Memory B cell (primary cell): ENCODE measurements at places on chromosomes 6 and 20.

GRCh38 chr6:108113557-108114519 is 39.3 kb upstream of the OSTM1 start:
- H3K27ac ChIP-seq = no peak overlapping the region
- DNase-seq = peak; percentile 59
- peaks cover 2% of the 10 kb centered on the region for H3K36me3 ChIP-seq

GRCh38 chr6:16789329-16790038 is 28.2 kb upstream of the ATXN1 start:
- DNase-seq = no peak
- H3K27me3 ChIP-seq = peaks cover 8% of the 10 kb centered on the region
- H3K36me3 ChIP-seq = peaks cover 4% of the 10 kb centered on the region
- H3K4me1 ChIP-seq = no peaks in the 10 kb centered on the region
- no peak overlapping the region for H3K27ac ChIP-seq

- H3K4me1 ChIP-seq = peaks cover 10% of the 10 kb centered on the region
- no peak for DNase-seq
- peaks cover 17% of the 10 kb centered on the region for H3K27me3 ChIP-seq
- H3K27ac ChIP-seq = no peak overlapping the region
These were observed 2.0 kb downstream of the UNC93A start for GRCh38 chr6:167293088-167293589.

GRCh38 chr6:166586424-166587156 is at the start of gene RAMACL:
Gene RAMACL (minus strand): TSS chr6:166586678. CDS start chr6:166586477, 201 bp downstream.
- peak; percentile 56 for DNase-seq
- peaks cover 1% of the 10 kb centered on the region for H3K36me3 ChIP-seq

DNA sequence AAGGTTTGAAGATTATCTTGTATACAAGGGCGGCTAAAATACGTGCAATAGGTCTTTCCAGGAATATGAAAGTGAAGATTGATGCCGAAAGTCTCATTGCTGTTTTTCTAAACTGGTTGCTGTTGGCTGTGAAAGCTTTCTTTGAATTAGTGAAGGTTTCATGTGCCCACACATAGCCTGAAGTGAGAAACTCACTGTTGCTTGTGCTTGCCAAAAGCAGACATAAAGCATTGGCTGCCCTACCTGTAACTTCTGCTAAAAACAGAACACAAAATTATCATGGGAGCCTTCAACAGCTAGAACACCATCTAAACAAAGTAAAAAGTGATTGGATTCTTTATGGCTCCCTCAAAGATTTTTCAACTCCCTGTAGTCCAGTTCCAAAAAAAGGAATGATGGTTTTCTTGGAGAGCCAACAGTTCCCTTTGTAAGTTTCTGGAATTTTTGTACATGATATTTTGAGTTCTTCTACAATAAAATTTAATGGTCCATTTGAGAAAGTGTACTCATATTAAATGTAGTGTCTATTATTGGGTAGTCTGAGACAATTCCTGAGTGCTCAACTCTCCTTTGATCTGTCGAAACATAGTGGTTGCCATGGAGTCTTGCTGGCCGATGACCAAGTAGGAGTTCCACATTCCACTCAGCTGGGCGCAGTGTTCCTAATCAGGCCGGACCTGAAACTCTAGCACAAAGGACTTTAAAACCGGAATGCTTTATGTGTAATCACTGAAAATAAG is 68.5 kb downstream of the PLEKHG1 start:
- H3K27ac ChIP-seq = peak overlapping the region; percentile 87
- H3K4me3 ChIP-seq = no peak overlapping the region
- H3K36me3 ChIP-seq = peaks cover 23% of the 10 kb centered on the region
- H3K4me1 ChIP-seq = peaks cover 32% of the 10 kb centered on the region
- no peaks in the 10 kb centered on the region for H3K27me3 ChIP-seq
- no peak for DNase-seq

DNA sequence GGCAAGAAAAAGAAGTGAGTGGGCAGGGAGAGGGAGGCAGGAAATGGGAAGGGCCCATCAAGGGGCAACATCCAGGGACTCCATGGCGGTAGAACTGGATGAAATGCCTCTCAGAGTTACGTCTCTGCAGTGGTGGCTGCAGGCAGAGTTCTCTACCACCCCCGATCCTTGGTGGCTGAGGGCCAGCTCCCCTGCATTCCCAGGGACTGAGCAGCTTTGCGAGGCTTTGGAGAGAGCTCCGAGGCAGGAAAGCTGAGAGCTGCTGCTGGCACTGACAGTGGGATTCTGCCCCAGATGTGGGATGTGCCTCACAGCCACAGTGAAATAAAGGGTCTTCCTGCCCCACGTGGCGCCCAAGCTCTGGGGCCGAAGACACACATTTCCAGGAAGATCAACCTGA is 236.6 kb downstream of the SLC24A3 start:
- H3K27ac ChIP-seq = no peak overlapping the region
- H3K36me3 ChIP-seq = no peaks in the 10 kb centered on the region
- no peak overlapping the region for H3K4me3 ChIP-seq
- no peak for DNase-seq
- peaks cover 2% of the 10 kb centered on the region for H3K4me1 ChIP-seq
